ENCODE measurements at places on chromosomes 13 and 19.

- no peak for DNase-seq
These were observed 18.1 kb upstream of the ZFP82 start for GRCh38 chr19:36436531-36436930.

- no peak for DNase-seq
These were observed 1.2 kb downstream of the POLR2E start for GRCh38 chr19:1093811-1094553.

DNA sequence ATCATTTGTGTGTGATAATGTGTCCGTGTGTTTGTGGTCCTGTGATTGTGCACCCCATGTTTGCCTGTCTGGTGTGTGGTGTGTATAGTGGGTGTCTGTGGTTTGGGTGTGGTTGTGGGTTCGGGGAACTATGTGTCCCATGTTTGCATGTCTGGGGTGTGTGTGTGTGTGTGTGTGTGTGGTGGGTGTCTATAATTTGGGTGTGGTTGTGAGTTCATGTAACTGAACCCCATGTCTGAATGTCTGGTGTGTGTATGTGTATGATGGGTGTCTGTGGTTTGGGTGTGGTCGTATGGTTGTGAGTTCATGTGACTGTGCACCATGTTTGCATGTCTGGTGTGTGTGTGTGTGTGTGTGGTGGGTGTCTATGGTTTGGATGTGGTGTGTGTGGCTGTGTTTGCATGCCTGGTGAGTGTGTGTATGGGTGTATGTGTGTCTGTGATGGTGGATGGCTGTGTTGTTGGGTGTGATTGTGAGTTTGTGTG is 11.1 kb upstream of the NFIX start:
- no peak for DNase-seq

GRCh38 chr13:45365558-45365885 is 24.5 kb upstream of the TPT1 start:
- no peak for DNase-seq

DNA sequence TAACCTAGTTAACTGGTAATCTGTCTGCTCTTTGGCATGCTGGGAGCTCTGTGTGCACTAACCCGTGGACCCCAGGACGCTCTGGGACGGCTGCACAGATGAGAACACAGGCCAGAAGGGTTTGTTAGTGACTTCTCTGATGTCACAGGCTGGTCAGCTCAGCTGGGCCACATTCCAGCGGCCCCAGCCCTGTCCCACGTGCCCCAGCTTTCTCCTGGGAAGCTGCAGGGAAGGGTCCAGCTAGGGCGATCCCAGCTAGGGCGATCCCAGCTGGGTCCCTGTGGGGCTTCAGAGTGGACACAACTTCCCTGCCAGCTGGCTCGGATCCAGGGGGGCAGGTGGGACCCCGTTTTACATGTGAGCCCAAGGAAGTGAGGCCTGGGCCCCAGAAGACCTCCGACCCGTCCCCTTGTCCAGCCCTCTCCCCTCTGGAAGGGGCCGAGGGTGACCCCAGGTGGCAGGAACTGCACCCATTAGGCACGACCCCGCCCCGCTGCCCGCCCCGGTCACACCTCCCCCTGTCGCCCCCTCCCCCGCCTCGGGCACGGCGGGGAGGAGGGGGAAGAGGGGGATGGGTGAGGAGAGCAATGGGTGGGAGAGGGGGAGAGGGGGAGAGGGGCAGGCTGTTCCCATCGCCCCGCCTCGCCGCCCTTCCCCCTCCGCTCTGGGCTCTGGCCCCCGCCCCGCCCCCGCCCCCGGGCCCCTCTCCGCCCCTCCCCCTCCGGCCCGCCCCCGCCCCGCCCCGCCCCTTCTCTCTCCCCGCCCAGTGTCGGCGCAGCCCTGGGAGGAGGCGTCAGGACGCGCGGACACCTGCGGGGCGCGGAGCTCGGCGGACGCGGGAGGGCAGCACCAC is 75.2 kb upstream of the MCF2L start:
- peak; percentile 17 for DNase-seq

- no peak for DNase-seq
These were observed 9.6 kb upstream of the LYPD5 start for GRCh38 chr19:43811837-43812236.

DNA sequence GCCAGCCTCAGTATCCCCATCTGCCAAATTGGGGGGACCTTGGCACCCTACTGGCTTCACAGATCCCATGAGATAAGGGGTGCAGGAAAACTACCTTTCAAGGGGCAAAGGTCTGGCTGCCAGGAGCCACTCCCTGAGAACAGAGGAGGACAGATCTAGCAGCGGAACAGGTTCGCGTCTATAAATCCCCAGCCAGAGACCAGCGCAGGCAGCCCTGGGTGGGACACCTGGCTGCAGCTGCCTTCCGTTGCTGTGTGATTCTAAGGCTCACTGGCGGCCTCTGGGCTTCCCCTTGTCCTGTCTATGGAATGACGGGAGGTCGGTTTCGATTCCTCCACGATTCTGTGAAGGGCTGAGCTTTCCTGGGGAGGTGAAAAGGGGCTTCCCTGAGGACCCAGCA is 7.3 kb downstream of the RELB start:
- DNase-seq: no peak

GRCh38 chr19:10981252-10981895 is 20.5 kb downstream of the SMARCA4 start:
- no peak for DNase-seq

- DNase-seq: no peak
These were observed 1146.9 kb downstream of the OLFM4 start for GRCh38 chr13:54175466-54175865.

DNA sequence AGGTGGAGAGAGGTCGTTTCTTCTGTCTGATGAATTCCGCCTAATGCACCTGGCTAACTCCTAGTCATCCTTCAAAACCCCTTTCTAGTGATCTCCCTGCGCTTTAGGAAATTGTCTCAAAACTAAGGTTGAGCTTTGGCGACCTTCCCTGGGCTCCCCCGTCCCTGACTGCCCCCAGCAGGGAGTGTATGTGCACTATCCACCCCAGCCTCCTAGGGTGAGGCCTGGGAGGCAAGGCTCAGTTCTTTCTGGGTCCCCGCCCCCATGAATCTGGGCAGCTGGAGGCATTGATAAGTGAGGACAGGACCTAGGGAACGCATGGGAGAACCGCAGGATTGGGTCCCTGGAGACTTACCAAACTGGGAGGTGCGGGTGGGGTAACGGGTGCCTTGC is 378 bp downstream of the TLE6 start:
- no peak for DNase-seq

DNA sequence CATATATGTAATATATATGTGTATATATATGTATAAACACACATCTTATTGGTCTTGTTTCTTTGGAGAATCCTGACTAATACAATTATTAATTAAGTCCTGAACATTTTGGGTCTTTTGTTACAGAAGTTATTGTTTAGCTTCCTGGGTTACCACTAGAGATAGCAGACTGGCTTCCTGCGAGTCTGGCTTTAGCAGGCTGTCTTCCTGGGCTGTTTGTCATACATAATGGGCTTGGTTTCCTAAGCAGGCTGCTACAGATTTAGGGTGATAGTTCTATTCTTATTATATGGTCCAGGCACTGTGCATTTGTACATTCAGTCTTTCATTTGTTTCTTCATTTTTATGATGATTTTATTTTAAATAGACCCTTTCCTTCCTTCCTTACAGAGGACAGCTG is 312.0 kb upstream of the TMTC4 start:
- DNase-seq: no peak

GRCh38 chr19:36950335-36951119 is 34.4 kb downstream of the ZNF568 start:
- DNase-seq: no peak

DNA sequence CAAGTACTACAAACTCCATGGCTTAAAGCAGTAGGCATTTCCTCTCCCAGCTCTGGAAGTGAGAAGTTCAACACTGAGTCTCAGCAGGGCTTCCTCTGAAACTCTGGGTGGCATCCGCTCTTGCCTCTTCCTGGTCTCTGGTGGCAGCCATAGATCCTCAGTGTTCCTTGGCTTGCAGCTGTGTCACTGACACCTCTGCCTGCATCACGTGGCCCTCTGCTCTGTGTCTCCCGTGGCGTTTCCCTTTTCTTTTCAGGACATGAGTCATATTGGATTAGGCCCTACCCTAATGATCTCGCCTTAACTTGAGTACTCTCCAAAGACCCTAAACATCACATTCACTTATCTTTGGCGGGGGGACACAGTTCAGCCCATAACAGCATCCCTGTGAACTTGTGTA is 466.7 kb downstream of the MYO16 start:
- no peak for DNase-seq

GRCh38 chr19:45981350-45981749 is 7.7 kb upstream of the NOVA2 start:
- no peak for DNase-seq

Measured in stimulated activated CD4-positive, alpha-beta T cell treated with anti-CD3 and anti-CD28 coated beads, Interleukin-1b, Interleukin-23, amount 100 ng/mL, for 4 hours (primary cell).